ENCODE measurements at places on chromosomes 16 and 17.

DNA sequence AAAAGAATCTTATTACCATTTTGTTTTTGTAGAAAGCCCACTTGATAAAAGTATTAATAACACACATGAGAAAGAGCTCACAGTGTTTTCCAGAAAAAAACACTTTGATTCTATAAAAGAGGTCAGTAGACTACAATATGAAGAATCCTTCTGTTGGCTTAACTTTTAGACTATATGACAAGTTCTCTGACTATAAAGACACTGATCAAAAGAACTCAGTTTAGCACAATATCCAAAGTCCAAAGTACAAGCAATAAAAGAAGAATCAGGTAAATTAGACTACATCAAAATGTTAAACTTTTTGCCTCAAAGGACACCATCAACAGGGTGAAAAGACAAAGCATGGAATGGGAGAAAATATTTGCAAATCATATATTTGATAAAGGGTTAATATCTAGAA, 11.2 kb upstream of the SMG1 start:
- no peak for DNase-seq

GRCh38 chr17:36869856-36870719, 67.2 kb upstream of the LHX1 start:
- DNase-seq, result no peak

DNA sequence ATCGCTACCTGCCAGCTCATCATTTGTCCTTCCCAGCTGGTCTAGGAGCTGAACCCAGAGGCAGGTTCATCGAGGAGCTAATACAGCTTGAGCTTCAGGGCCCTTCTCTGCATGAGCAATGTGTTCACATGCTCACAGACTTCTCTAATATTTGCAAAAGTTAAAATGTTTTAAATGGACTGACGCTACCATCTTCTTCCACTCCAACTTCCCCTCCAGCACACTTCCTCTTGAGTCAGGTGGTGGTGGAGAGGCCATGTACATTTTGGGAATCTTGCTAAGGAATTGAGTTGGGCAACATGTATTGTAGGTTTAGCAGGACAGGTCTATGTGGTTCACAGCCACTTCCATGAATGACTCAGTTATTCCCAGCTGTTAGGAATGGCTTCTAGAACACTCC, 21.6 kb upstream of the RHOT1 start:
- DNase-seq, result no peak

- no peak for DNase-seq
Measured at GRCh38 chr16:11658896-11659708, 9.2 kb upstream of the SNN start.

- no peak for DNase-seq
Measured at GRCh38 chr16:87085441-87085840, 231.8 kb downstream of the C16orf95 start.

DNA sequence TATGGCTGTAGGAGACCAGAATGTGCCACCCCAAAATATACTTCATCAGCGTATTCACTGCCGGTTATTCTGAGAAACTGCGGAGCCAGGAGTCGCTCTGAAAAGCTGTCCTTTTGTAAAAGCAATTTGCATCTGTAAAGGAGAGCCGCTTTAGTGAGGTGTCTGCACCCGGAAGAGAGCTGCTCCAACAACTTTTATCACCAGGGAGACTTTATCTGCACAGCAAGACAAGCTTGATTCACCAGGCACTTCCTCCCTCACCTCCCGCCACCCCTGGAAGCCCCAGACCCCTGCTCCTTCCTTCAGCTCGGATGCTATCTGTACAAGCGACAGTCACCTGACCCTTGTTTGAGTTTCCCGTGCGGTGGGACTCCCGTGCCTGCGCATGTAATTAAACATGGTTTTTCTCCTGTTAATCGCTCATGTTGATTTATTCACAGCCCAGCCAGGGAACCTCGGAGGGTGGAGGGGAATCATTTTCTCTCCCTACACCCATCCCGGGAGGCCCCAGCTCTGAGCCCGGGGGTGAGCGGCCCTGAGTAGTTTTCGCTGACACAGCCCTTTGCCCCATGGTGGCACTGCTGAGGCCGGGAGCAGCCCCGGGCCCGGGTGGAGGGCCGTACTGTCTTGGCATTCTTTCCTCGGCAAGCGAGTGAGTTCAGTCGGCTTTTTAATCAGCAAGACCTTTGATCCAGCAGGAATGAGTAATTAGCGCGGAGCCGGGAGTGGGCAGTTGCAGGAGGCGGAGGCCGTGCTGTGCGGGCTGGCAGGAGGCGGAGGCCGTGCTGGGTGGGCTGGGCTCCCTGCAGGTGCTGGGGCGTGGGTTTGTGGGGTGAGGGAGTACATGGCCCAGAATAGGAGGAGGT, 222.7 kb upstream of the CIBAR2 start:
- DNase-seq, result peak; percentile 44

- DNase-seq, result no peak
Measured at GRCh38 chr17:46046957-46047356, 47.9 kb downstream of the STH start.

DNA sequence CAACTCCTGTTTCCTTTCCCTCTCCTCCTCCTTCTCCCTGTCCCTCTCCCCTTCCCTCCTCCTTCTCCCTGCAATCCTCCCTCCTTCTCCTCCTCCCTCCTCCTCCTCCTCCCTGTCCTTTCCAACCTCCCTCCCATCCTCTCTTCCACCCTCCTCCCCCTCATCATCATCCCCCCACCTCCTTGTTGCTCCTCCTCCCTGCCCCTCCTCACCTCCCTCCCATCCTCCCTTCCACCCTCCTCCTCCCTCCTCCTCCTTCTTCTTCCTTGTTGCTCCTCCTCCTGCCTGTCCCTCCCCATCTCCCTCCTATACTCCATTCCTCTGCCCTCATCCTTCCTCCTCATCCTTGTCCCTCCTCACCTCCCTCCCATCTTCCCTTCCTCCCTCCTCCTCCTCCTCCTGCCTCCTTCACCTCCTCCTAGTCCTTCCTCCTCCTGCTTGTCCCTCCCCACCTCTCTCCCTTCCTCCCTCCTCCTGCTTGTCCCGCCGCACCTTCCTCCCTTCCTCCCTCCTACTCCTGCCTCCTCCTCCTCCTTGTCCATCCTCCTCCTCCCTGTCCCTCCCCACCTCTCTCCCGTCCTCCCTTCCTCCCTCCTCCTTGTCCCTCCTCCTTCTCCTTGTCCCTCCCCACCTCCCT, 222.5 kb downstream of the IRF8 start:
- DNase-seq, result no peak

DNA sequence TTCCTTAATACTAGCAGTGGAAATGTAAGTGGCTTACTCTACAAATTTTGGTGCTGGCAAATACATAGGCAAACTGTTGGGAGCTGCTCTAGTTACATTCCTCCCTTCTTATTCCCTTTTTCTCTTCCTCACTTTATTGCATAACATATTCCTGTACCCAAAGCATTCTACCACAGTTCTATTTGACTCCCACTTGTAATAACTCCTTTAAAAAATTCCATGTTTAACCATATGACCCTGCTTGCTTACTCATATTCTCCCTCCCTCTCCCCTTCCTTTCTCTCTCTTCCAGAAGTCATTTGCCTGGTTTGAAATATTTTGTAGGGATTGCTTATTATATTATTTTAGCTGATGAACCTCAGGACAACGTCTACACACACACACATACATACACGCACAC, 22.7 kb downstream of the NQO1 start:
- no peak for DNase-seq

GRCh38 chr16:67593288-67593687, 31.0 kb downstream of the CTCF start:
- no peak for DNase-seq

GRCh38 chr17:48726916-48727286, 1.6 kb downstream of the HOXB13 start:
- DNase-seq, result no peak

- DNase-seq, result no peak
Measured at GRCh38 chr16:15847611-15848175, 9.1 kb downstream of the MYH11 start.

DNA sequence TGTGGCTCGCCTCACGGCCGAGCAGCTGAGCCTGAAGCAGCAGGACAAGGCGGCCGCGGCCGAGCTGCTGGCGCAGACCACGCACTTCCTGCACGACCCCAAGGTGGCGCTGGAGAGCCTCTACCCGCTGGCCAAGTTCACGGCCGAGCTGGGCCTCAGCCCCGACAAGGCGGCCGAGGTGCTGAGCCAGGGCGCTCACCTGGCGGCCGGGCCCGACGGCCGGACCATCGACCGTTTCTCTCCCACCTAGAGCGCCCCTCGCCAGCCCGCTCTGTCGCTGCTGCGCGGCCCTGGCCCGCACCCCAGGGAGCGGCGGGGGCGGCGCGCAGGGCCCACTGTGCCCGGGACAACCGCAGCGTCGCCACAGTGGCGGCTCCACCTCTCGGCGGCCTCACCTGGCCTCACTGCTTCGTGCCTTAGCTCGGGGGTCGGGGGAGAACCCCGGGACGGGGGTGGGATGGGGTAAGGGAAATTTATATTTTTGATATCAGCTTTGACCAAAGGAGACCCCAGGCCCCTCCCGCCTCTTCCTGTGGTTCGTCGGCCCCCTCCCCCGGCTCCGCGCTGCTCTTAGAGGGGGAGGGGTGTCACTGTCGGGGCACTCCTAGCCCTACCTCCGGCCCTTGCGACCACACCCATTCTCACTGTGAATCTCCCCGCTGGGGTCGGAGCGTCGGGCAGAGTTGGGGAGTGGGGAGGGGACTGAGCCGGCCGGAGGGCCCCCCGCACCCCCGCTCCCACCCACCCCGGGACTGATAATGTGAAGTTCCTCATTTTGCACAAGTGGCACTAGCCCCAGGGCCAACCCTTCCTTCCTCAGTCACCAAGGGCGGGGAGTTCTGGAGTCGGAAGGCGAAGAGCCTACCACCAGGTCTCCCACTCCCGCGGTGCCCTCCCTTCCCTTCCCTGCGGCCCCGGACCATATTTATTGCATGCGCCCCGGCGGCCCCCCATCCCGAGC, 4.0 kb downstream of the HIC1 start:
- peak; percentile 74 for DNase-seq

- no peak for DNase-seq
Measured at GRCh38 chr17:13931800-13932460, 137.4 kb upstream of the COX10 start.

DNA sequence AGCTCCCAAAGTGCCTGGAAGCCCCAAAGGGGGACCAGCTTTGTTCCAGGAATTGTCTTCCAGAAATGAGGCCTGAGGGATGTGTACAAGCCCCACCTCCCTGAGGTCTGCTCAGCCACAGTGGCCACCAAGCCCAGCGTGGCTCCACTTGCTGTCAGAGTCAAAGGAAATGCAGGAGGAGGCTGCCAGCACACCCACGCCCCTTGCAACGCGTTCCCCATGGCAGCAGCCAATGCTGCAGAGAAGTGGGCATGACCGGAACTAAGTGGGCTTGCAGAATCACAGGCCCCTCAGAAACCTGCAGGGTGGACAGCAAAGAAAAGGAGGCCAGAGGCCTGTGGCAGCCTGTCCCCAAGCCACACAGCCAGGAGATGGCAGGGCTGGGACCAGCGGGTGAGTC, 320.8 kb downstream of the FOXL1 start:
- DNase-seq, result no peak

DNA sequence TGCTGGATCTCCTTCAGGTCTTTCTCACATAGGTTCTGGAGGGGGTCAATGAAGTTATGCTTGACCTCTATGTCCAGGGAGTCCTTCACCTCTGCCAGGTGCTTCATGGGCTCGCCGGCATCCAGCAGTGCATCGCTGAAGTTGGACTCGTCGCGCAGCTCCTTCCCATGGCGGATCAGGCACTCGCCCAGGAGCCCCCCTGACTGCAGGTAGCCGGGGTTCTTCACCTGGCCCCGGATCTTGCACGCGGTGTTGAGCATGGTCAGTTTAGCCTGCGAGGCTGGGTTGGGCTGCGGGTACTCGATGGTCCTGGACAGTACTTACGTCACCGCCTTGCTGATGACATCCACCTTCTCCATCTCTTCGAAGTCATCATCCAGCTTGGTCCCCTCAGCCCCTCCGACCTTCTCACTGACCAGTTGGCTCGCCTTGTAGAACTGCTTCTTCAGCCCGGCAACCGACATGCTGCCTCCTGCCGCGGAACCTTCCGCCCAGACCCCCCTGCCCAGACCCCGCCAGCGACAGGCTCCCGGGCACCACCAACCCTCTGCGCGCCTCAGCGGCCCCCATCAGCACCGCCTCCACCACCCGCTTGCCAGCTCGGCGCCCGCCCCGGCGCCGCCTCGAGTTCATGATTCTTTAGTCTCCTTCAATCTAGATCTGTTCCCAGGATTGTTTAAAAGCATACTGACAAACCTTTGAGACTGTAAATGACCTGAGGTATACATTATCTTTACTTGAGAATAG, 99.8 kb downstream of the KPNA2 start:
- DNase-seq, result no peak

DNA sequence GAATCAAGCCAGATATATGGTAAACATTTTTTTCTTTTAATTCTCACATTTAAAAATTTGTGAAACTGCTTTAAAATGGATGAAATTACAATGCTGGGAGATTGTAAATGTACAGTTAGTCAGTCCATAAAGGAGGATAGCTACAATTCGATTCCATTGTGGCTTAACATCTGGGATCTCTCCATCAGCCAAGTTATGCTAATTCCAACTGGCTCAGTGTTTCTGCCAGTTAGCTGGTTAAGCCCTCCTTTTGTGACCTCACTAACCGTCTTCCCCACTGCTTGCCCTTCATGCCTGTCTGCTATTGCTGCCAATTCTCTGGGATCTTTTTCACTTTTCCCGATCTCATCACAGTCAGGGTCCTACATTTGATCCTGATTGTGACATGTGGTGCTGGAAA, 1347.6 kb downstream of the CDH11 start:
- DNase-seq, result no peak

DNA sequence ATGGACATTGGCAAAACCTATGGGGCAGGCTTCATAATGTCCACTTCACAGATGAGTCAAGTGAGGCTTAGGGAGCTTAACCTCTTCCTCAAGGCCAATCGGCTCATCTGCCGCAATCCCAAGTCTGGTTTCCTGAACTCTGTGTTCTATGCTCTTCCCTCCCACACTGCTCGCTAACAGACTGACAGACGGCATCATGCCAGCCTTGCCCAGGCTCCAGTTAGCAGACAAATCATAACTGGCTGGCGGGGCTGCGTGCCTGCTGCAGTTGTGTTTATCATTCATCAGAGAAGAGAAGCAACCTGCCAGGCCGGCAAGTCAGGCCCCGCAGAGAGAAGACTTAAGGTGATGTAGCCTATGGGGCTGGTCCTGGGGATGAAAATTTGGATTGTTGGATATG, 216.2 kb upstream of the ASIC2 start:
- DNase-seq, result no peak

DNA sequence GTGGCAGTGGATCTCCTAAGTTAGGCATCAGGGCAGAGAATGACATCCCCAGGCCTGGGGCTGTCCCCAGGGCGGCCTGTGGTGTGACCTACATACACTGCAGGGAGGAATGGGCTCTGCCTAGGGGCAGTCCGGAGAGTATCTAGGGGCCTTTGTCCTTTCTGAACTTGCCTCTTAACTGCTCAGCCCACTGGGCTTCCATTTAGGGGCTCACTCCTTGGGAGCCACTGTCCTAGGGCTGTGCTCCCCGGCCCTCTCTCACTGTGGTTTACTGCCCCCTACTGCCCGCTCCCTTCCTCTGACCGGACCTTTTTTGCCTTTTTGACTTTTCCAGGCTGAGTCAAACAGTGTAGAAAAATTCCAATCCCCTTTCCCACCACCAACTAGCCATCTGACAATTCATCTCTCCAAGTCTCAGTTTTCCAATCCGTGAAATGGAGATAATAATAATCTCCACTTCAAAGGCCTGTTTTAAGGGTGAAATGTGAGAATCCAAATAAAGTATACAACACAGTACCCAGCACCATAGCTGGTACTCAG, 66.8 kb downstream of the DNAH3 start:
- peak; percentile 4 for DNase-seq

GRCh38 chr17:57739402-57740234, 5.5 kb downstream of the CCDC182 start:
- no peak for DNase-seq
